ENCODE measurements at places on chromosomes 11 and 22.

GRCh38 chr11:130737041-130737830 lies 179.0 kb downstream of the SNX19 start:
- no peak for DNase-seq

GRCh38 chr22:47452184-47452583 lies 689.7 kb downstream of the TBC1D22A start:
- DNase-seq, result no peak

GRCh38 chr11:60872961-60873524 lies 5.7 kb downstream of the ZP1 start:
- DNase-seq, result peak; percentile 95

GRCh38 chr22:19844377-19845053 lies 10.2 kb downstream of the GNB1L start:
- peak; percentile 95 for DNase-seq

GRCh38 chr11:61480261-61480993 lies 28.1 kb upstream of the LRRC10B start:
- DNase-seq, result peak; percentile 59

- DNase-seq, result no peak
Measured at GRCh38 chr11:133902506-133902905, 54.3 kb downstream of the IGSF9B start.

GRCh38 chr22:28674121-28674563 lies 5.5 kb downstream of the TTC28 start:
- DNase-seq, result peak; percentile 57

- DNase-seq, result no peak
Measured at GRCh38 chr22:40147388-40148176, 30.1 kb upstream of the TNRC6B start.

GRCh38 chr11:66142370-66143263 lies 72.5 kb downstream of the PACS1 start:
- peak; percentile 31 for DNase-seq

DNA sequence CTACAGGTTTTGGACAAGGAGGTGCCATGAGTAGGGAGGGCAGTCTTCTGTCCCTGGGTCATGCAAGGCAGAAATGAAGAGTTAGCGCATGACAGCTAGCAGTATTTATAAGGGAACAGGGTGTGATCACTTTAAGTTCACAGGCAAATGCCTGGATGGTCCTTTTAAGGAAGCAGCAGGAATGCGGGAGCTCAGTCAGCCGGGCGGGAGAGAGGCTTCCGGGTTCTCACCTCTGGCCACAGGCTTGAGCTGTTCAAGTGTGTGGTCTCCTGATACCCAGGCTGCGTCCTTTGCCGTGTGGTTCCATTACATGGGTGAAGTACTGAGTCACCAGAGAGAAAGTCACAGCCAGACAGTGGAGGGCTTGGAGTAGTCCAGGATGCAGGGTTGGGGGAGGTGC lies 105.4 kb downstream of the BCR start:
- DNase-seq, result no peak

GRCh38 chr11:130448416-130449309 lies at the start of gene ADAMTS15:
Gene ADAMTS15, plus strand, starts transcription at chr11:130448645. Its CDS starts 329 bp downstream, at chr11:130448974.
- DNase-seq, result peak; percentile 97

DNA sequence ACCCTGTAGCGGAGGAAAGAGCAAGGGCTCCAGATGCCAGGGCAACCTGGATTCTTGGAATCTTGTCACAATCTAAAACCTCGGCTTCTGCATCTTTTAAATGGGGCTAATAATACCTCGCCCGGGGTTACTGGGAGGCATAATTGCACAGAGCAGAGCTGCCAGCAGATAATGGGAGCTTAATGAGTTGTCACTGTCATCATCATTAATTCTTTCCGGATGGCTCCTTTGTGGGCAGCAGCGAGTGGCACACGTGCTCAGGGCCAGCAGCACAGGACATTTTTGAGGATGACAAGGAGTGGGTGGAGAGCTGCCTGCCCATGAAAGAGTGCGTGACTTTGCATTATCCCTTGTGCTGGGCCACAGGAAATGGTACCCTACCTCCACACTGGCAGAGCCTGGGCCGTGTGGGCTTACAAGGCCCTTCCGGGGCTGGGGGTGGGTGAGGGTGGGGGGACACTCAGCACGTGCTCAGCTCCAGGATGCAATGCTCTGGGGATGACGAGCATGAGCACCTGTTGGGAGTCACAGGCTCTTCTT lies 5.7 kb downstream of the PDGFB start:
- DNase-seq, result no peak

DNA sequence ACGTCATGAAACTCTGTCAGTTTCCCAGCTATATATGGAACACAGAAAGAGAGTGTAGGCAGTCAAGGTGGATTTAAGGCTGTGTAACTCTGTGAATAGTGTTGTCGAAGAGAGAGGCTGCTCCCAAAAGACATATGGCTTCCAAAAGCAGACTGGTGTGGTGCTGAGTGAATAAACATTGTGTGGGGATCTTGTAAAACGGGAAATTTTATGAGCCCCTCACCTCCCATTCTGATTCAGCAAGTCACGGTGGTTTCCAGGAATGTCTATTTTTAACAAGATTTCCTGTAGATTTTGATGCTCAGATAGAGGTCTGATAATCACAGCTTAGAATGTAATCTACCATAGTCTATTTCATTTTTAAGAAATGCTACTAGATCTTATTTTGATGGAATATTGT lies 67.9 kb downstream of the SESN3 start:
- DNase-seq, result no peak

DNA sequence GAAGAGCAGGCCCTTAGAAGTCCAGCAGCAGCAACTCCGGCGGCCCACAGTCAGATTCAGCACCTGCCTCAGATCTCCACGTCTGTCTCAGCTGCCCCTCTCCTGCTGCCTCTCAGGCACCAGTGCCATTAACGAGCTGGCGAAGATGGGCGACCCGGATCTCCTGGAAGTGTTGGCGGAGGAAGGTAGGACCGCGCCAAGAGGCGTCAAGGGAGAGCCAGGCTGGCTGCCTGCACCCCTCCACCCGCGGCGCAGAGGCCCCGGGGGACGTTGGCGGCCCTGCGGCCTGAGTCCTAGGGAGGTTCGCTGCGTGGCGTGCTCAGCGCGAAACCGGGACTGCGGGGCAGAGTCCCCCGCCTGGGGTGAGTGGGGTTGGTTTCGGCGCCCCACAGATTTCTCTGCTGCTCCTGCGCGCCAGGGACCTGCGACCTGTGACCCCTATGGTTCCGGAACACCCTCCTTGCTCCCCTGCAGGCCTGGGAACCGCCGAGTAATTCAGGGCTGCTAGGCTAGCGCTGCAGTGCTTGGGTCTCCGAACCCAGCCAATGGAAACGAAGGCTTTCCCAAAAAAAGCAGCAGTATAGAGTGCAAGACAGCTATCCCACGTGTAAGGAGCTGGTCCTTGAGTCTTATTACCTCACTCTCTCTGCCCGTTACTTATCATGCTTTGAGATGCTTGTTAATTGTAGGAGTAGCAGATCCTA lies 615 bp downstream of the ANO5 start:
- peak; percentile 76 for DNase-seq

DNA sequence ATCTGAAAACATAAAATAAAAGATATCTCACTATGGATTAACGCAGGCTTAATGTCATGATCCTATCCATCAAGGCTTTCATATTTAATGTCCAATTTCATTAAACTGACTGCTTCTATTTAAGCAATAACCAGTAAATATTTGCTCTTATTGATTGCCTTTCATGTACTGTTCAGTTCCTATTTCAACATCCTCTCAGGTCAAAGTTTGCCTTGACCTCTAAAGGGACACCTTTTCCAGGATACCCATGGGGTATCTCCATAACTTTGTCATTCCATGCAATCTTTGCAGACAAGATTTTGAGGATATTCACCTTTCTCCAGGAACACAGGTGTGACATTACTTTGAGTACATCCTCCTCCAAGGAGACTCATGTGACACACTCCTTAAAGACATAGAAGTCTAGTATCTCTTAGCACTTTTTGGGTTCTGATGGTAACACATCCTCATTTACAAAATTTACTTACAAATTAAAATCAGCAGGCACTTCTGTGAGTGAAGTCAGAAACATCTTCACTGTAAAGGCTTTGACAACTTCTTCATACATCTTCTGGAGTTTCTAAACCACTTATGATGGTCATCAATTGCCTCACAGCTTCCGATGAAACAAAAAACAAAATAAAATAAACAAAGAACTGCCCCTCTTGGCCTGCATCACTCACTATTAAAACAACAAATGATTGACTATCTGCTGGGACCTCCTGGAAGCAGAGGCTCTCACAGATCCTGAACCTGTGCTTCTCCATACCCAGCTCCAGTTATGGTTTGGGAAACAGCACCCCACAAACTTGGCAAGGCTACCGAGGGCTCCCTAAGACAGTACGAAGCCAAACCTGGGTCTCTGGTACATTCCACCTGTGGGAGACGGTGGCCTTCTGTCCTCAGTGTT lies 7.0 kb upstream of the SLC22A25 start:
- DNase-seq, result no peak

GRCh38 chr11:110069158-110069737 lies 23.9 kb upstream of the ZC3H12C start:
- DNase-seq, result peak; percentile 77

- no peak for DNase-seq
Measured at GRCh38 chr11:12552692-12553091, 121.5 kb upstream of the TEAD1 start.

GRCh38 chr11:9600644-9601036 lies 27.2 kb downstream of the WEE1 start:
- DNase-seq, result peak; percentile 55

DNA sequence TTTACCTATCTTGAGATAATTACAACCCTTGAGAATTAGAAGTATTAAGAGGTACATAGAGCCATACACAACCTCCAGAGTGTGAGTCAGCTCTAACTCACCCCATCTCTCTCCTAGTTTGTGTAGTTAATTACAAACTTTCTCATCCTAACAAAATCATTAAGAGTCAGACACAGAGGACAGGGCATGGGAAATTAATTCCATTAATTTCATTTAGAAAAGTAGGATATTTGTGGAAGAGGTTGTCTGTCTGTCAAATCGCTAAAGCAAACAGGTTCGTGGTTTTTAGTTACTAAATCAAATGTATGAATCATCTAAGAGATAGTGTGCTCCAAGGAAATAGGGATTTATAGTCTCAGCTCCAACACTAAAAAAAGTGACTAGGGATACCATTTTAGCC lies 1261.4 kb upstream of the TENM4 start:
- no peak for DNase-seq

DNA sequence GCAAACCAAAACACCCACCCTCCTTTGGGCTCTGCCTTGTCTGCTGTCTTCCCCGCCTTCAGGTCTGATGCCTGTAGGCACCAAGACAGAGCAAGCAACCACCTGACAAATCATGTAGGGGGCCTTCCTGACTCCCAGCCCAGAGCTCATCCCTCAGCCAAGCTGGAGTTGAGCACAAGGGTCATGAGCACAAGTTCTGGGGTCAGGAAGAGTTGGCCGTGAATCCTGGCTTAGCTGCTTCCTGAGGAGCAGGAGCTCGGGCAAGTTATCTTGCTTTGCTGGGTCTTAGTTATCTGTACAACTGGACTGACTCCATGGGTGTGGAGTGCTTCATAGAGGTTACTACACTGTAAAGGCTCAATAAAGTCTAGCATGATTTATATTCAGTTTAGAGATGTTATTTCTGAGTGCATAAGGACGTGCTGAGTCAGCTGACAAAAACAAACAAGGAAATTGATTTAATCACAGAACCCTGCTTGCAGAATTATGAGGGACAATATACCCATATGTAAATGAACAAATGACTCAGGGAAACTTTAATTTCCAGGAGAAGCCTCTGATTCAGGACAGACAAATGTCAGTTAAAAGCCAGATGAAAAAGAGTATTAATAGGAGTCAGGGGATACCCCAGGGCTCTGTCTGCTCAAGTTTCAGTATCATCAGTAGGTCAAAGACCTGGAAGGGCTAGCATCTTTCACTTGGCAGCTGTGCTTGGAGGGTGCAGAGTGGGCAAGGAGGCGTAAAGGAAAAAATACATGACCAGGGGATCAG lies 15.0 kb upstream of the APOA1 start:
- DNase-seq, result peak; percentile 82

- DNase-seq, result no peak
Measured at GRCh38 chr11:35106595-35106994, 32.4 kb upstream of the CD44 start.

DNA sequence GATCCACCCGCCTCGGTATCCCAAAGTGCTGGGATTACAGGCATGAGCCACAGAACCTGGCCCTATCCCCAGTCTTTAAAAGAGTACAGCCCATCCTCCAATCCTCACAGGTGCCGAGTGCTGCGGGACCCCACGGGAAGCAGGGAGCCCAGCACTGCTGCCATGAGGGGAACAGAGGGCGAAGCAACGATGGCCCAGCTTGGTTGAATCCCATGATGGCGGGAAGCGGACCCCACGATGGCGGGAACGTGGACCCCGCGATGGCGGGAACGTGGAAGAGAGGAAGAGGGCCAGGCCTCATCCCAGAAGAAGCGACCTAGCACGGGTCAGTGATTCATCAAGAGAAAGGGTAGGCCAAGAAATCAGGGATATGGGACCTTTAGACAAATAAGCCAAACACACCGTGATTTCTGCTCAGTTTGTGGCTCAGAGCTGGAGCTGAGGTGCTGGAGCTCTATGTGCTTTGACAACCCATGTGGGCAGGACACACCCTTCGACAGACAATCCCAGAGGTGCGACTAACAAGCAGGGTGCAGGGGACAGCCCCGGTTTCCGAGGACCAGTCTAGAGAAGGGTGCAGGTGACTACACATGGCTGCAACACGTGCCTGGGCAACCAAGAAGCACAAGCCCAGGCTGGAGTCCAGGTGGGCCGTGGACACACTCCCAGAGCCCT lies 30.9 kb downstream of the BRD1 start:
- no peak for DNase-seq

- peak; percentile 83 for DNase-seq
Measured at GRCh38 chr22:29481265-29482000, 1.4 kb downstream of the NEFH start.

- no peak for DNase-seq
Measured at GRCh38 chr11:69791276-69792180, 16.4 kb upstream of the FGF4 start.

- DNase-seq, result peak; percentile 58
Measured at GRCh38 chr22:32204040-32204855, 625 bp downstream of the RFPL2 start.

DNA sequence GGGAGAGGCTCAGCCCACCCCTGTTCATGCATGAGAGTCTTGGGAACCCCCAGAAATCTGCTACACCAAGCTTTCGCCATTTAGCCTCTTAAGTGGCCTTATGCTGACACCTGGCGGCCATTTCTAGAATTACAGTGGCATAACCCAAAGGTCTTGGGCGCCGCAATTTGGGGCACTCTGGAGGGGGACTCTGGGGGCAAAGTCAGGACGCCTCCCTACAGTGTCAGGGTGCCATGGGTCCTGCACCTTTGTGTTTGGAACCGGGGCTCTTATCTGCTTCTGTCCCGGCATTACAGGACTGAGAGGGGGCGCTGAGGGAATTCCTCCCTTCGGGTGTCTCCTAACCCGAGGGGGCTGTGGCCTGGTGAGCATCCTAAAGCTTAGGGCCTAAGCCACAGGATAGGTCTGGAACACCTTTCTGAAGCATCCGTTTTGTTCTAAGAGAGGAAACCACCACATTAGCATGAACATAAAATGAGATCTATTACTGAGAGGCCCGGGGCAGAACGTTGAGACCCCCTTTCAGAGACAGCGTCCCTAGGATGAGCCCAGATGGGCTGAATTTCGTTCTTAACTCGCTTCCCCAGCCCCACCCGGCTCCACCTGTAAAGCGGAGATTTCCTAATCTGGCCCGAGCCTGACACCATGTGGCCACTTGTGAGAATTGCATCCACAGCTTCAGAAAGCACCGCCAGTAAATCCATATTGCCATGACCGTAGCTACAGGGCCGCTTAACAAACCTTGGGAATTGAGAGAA lies 9.3 kb downstream of the INS start:
- DNase-seq, result peak; percentile 98

- no peak for DNase-seq
Measured at GRCh38 chr11:103897160-103897936, 139.1 kb upstream of the DDI1 start.
